ENCODE measurements at places on chromosomes 2 and 18. TPM values are rescaled to one million over a fixed set of nuclear protein-coding genes. Genes with fewer than 3 reads are reported as not detected.

GRCh38 chr18:36862182-36862581 is 33.3 kb downstream of the KIAA1328 start:
- H3K4me1 ChIP-seq, result no peaks in the 10 kb centered on the region
- no peaks in the 10 kb centered on the region for H3K27me3 ChIP-seq
- no peaks in the 10 kb centered on the region for H3K36me3 ChIP-seq
- no peak overlapping the region for H3K27ac ChIP-seq
- DNase-seq, result no peak

Gene MOGAT1
- total RNA-seq, result not detected

DNA sequence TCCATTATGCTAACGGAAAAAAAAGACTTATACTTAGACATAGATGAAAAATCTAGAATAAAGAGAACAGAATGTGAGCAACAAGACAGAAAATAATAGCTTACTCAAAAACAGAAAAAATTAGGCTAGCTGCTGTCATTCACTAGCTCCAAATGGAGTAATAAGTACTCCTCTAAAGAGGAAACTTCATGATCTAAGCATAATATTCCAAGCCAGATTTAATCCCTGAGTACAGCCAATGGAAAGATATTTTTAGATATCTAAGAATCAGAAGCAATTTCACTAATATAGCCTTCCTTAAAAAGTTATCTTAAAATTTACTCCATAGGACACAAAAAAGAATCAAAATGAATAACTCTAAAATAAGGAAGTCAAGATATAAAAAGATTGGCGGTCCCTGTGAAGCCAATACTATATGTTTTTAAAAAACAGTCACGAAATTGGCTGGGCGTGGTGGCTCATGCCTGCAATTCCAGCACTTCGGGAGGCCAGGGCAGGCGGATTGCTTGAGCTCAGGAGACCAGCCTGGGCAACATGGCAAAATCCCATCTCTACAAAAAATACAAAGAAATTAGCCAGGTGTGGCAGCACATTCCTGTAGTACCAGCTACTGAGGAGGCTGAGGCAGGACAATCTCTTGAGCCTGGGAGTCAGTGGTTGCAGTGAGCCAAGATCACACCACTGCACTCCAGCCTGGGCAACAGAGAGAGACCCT is 123.2 kb upstream of the BCL2L11 start:
- DNase-seq, result no peak
- H3K36me3 ChIP-seq, result no peaks in the 10 kb centered on the region
- H3K27ac ChIP-seq, result no peak overlapping the region

DNA sequence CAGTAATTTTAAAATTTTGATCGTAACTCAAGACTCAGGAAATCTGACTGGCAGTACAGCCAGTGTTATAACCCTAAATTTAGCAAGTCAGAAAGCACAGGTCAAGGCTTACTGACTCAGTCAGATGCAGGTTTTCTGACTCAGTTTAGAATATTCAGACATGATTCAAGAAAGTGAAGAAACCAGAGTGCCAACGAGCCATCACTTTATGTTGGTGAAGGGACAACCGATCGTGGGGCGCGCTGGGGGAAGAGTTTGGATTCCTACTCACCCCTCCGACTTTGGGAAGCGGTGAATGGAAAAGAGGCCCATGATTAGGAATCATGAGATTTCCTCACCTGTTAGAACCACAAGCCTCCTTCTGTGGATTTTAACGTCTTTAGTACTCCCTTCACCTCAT is 998 bp downstream of the RNF149 start:
- H3K36me3 ChIP-seq, result peaks cover 28% of the 10 kb centered on the region
- H3K27me3 ChIP-seq, result no peaks in the 10 kb centered on the region
- peak overlapping the region; percentile 91 for H3K4me3 ChIP-seq
- no peak overlapping the region for H3K27ac ChIP-seq
- DNase-seq, result peak; percentile 7

Gene CFAP65
- total RNA-seq, result not detected

- DNase-seq, result no peak
- no peaks in the 10 kb centered on the region for H3K4me1 ChIP-seq
- peaks cover 14% of the 10 kb centered on the region for H3K36me3 ChIP-seq
Measured at GRCh38 chr18:76432970-76433767, 61.9 kb downstream of the ZNF516 start.

- H3K4me1 ChIP-seq, result no peaks in the 10 kb centered on the region
- no peak for DNase-seq
- H3K4me3 ChIP-seq, result no peak overlapping the region
- H3K27ac ChIP-seq, result no peak overlapping the region
- no peaks in the 10 kb centered on the region for H3K36me3 ChIP-seq
Measured at GRCh38 chr2:990970-991369, 40.3 kb downstream of the SNTG2 start.

Gene PDE6D
- total RNA-seq, result 27.1 TPM

Gene MYO7B
- 1.8 TPM for total RNA-seq

Gene FAM110C
- total RNA-seq, result not detected

Gene CPLX4
- not detected for total RNA-seq

DNA sequence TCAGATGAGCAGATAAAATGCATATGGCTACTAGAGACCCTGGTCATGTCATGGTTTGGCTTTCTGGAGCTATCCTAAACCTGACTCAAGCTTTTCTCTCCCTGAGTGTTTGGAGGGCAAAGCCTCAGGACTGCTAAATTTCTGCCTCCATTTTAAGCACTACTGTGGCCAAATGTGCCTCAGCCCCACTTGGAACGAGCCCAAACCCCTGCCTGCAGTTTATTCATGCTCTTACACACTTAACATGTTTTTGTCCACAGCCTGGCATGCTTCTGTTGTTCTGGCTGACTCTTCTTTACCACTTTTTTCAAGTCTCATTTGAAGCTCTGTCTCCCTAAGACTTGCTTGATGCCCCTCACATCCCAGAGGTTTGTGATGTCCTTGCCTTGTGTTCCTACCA is 24.7 kb downstream of the MGAT5 start:
- H3K27ac ChIP-seq, result no peak overlapping the region
- H3K4me1 ChIP-seq, result no peaks in the 10 kb centered on the region
- H3K36me3 ChIP-seq, result no peaks in the 10 kb centered on the region
- H3K4me3 ChIP-seq, result no peak overlapping the region
- no peak for DNase-seq
- no peaks in the 10 kb centered on the region for H3K27me3 ChIP-seq

DNA sequence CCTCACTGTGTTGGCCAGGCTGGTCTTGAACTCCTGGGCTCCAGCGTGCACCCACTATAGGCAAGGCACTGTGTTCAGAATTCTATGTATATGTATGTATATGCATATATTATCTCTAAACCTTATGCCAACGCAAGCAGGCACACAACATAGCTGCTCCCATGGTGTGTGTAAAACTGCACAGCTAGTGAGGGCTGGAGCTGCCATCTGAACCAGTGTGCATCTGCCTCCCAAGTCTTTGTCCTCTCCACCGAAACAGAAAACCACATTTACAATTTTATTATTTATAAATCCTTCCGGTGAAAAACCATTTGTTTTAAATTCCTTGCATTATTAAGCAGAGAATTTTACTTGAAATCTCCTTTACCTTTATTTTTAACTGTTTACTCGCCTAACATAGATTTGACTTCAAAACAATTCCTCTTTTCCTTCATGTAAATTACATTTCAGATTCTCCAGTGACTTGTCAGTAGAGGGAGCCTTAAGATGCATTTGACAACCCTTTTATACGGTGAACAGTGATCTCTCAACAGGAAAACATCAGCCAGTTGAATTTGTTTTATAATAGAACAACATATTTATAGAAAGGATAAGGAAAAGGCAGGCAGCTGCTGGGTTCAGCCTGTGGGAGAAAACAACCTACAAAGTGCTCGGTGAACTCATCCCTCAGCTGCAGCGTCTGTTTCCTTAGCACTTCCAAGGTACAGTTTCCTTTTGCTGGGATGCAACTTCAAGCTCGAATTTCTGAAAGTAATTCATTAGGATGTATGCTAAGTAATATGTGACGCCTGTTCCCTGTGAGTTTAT is 101.2 kb downstream of the MYT1L start:
- H3K36me3 ChIP-seq, result no peaks in the 10 kb centered on the region
- DNase-seq, result no peak
- H3K4me1 ChIP-seq, result no peaks in the 10 kb centered on the region

GRCh38 chr2:191030521-191031154 is 16.7 kb upstream of the STAT1 start:
- no peaks in the 10 kb centered on the region for H3K36me3 ChIP-seq
- DNase-seq, result no peak
- H3K27ac ChIP-seq, result no peak overlapping the region
- H3K4me1 ChIP-seq, result peaks cover 30% of the 10 kb centered on the region
- H3K4me3 ChIP-seq, result no peak overlapping the region

Gene SNORC
- 0.32 TPM for total RNA-seq

DNA sequence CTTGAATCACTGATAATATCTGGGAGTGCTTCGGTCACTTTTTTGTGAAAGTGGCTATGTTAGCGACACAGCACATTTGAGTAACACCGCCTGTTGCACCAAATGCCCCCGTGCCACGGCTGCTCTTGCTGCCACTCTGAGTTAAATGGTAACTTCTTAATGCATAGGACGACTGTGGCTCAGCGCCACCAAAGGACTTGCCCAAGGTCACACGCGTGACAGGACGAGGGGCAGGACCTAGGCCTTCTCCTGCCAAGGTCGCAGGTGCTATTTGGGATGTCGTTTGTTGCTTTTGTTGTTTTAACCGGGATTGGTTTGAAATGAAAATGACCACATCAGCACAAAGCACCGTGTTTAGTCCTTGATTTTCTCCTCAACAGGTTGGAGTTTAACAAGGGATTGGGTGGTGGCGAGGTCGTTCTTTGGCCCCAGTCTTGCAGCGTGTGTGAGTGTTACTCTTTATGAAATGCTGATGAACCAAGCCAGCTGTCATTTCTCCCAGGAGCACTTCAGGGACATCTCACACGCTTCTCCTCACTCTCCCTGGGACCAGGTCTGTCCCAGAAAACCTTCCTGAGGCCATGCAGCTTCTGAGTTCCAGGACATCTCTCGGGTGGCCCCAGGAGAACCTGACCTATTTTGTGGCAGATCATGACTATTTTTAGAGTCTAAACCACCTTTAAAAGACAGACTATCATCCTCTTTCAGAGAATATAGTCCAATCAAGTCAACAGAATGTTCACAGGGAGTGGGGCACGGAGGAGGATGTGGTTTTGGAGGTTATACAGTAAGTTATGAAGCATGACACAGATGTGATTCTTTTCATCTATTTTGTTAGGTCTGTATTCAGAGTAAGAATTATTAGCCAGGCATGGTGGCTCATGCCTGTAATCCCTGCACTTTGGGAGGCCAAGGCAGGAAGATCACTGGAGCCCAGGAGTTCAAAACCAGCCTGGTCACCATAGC is 49.9 kb downstream of the MTCL1 start:
- no peak overlapping the region for H3K4me3 ChIP-seq
- peaks cover 45% of the 10 kb centered on the region for H3K36me3 ChIP-seq
- peak overlapping the region; percentile 47 for H3K27ac ChIP-seq
- peak; percentile 65 for DNase-seq
- H3K4me1 ChIP-seq, result peaks cover 64% of the 10 kb centered on the region

Gene PDK1
- total RNA-seq, result 8.4 TPM

- H3K27me3 ChIP-seq, result no peaks in the 10 kb centered on the region
- no peak for DNase-seq
- H3K36me3 ChIP-seq, result no peaks in the 10 kb centered on the region
- H3K4me3 ChIP-seq, result no peak overlapping the region
- no peaks in the 10 kb centered on the region for H3K4me1 ChIP-seq
Measured at GRCh38 chr2:48059975-48060374, 153.7 kb upstream of the FBXO11 start.

DNA sequence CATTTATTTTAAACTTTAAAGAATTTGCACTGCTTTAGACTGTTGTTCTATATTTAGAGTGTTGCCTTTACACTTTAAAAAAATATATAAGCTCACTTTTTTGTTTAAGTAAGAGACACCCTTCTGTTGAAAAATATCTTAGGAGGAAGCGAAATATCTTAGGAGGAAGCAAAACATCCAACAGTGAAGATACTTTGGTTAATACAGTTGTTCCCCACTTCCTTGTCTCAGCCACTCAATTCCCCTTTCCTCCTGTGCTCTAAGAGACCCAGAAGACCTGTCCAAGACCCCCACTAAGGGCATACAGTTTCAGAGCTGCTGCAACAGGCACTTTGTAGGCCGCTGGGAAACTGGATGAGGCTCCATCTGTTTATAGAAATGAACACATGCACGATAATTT is 5.7 kb downstream of the SERPINB8 start:
- H3K27me3 ChIP-seq, result no peaks in the 10 kb centered on the region
- DNase-seq, result no peak
- H3K36me3 ChIP-seq, result peaks cover 17% of the 10 kb centered on the region

DNA sequence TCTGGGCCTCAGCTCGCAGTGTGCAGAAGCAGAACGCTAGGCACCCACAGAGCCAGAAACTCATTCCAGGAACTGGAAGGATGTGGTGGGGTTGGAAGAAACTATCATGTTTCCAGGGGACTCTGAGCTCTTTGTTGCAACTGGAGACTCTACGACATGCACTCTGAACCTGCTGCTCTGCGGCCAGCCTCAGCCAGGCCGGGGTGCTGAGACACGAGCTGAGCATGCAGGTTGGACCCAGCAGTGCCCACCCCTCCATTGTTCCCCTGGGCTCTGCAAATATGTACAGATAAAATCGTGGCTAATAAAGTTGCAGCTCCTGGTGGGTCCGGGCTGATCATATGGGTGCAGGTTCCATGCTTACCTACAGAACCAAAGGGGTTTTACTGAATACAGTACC is 37.6 kb upstream of the ARL4C start:
- no peaks in the 10 kb centered on the region for H3K27me3 ChIP-seq
- H3K4me3 ChIP-seq, result no peak overlapping the region
- no peaks in the 10 kb centered on the region for H3K4me1 ChIP-seq

DNA sequence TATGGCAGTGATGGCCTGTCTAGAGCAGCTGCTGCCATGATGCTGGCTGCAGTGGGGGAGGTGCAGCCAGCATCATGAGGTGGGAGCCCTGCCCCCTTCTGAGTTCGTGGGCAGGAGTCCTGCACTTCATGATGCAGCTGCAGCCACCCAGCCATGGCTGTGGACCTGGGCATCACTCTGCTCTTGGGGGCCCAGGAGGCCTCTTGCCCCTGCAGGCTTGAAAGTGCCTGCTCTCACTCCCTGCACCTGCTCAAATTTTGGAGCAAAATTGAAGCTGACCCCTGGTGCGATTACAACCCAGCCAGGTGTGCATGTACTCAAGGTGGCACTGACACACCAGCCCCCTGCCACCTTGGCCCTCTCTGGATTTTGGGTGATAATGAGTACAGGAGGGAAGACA is 712.9 kb downstream of the NUP35 start:
- H3K27me3 ChIP-seq, result no peaks in the 10 kb centered on the region
- DNase-seq, result no peak
- H3K36me3 ChIP-seq, result no peaks in the 10 kb centered on the region
- no peaks in the 10 kb centered on the region for H3K4me1 ChIP-seq
- no peak overlapping the region for H3K4me3 ChIP-seq

Gene CABLES1
- 3.2 TPM for total RNA-seq

Gene DNAH7
- total RNA-seq, result under 0.01 TPM

Gene ABCG5
- total RNA-seq, result not detected

Gene FAM161A
- total RNA-seq, result 1.3 TPM

- no peaks in the 10 kb centered on the region for H3K27me3 ChIP-seq
- no peak overlapping the region for H3K27ac ChIP-seq
- H3K4me1 ChIP-seq, result peaks cover 34% of the 10 kb centered on the region
- no peak overlapping the region for H3K4me3 ChIP-seq
Measured at GRCh38 chr18:80253871-80254492, 6.7 kb upstream of the PARD6G start.

- no peaks in the 10 kb centered on the region for H3K4me1 ChIP-seq
- H3K27ac ChIP-seq, result no peak overlapping the region
- H3K4me3 ChIP-seq, result no peak overlapping the region
- DNase-seq, result no peak
Measured at GRCh38 chr18:22838639-22839277, 94.4 kb upstream of the RBBP8 start.
